ENCODE measurements at places on chromosomes 5 and 9. TPM values are rescaled to one million over a fixed set of nuclear protein-coding genes. Genes with fewer than 3 reads are reported as not detected.

Gene THBS4
- under 0.01 TPM for total RNA-seq

Gene NR6A1
- 1.4 TPM for total RNA-seq

Gene OTP
- total RNA-seq: under 0.01 TPM

Gene LRRC19
- total RNA-seq: not detected

Gene CDC20B
- total RNA-seq: not detected

Gene GKAP1
- 0.72 TPM for total RNA-seq

Gene OLFM1
- 0.29 TPM for total RNA-seq

Gene ADAMTS19
- total RNA-seq: not detected

Gene KIF24
- 6.9 TPM for total RNA-seq

Gene ORM2
- not detected for total RNA-seq

Gene MAST4
- 2.8 TPM for total RNA-seq

Gene GDF9
- total RNA-seq: 0.12 TPM

Gene WDR55
- total RNA-seq: 15.4 TPM

Gene TSC1
- total RNA-seq: 20.7 TPM

Gene FRMPD1
- total RNA-seq: not detected

Gene DCAF12
- 21.5 TPM for total RNA-seq

Gene NEUROG1
- not detected for total RNA-seq

Gene PTGES
- 0.96 TPM for total RNA-seq

Gene SLC45A2
- 2.0 TPM for total RNA-seq

Gene HAVCR2
- 2.0 TPM for total RNA-seq

Gene HABP4
- 8.8 TPM for total RNA-seq

Gene ECM2
- total RNA-seq: 0.72 TPM

Gene SLIT3
- 0.72 TPM for total RNA-seq

Gene ZFP37
- 6.0 TPM for total RNA-seq

Gene GLRA1
- not detected for total RNA-seq

Gene GCNT1
- total RNA-seq: 1.7 TPM

Gene TRIM36
- 3.5 TPM for total RNA-seq

Gene TXNDC8
- not detected for total RNA-seq

Gene PAPPA
- 0.20 TPM for total RNA-seq

Gene SCAI
- total RNA-seq: 3.5 TPM

Gene ZNF454
- not detected for total RNA-seq

Gene HTR1A
- not detected for total RNA-seq

Gene IFNA2
- not detected for total RNA-seq

Gene ZNF366
- total RNA-seq: not detected

Gene PCDHGA10
- 0.78 TPM for total RNA-seq

Gene RNF224
- not detected for total RNA-seq

Gene F2RL1
- 8.6 TPM for total RNA-seq

Gene PDLIM4
- 0.48 TPM for total RNA-seq

Gene TAF11L10
- not detected for total RNA-seq

Gene PCDHA1
- not detected for total RNA-seq

Gene EQTN
- not detected for total RNA-seq

Gene OR1Q1
- total RNA-seq: not detected

Gene IL7R
- 1.6 TPM for total RNA-seq

Gene NUDT12
- 12.0 TPM for total RNA-seq

Gene AGXT2
- total RNA-seq: not detected

Gene FBP2
- not detected for total RNA-seq

Gene TMC1
- total RNA-seq: 0.29 TPM

Gene SREK1IP1
- total RNA-seq: 6.6 TPM

Gene ANKRD31
- not detected for total RNA-seq

Gene CCDC152
- total RNA-seq: 0.60 TPM

Gene RANBP6
- 27.2 TPM for total RNA-seq

Gene SGCD
- 5.7 TPM for total RNA-seq

Gene IQGAP2
- total RNA-seq: 0.24 TPM

Gene PCDHGC3
- total RNA-seq: 75.6 TPM

Gene PRLR
- total RNA-seq: 0.10 TPM

Gene PCDHB4
- 0.12 TPM for total RNA-seq

Gene RANBP17
- total RNA-seq: 9.5 TPM
